Esophagus mucosa (tissue), 1 donor: ENCODE measurements at places on chromosomes 11 and 22.

- no peak for ATAC-seq
Observed at GRCh38 chr22:17336061-17336460, 33.2 kb upstream of the CECR2 start.

DNA sequence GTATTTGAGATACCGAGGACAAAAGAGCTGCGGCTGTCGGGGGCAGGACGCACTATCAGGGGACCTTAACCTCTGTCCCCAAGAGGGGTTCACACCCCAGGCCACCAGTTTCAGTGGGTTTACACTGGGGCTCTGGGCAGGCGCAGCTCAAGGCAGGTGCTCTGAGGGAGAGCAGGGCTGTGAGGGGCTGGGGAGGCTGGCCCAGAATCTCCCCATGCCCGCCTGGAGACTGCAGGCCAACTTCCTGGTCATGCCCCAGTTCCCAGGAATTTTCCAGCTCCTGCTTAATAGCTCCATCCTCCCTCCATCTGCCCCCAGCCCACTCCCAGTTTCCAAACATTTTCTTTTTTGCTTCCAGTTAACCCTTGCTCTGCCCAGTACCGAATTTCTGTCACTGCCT, 7.6 kb upstream of the PGA3 start:
- ATAC-seq: no peak

DNA sequence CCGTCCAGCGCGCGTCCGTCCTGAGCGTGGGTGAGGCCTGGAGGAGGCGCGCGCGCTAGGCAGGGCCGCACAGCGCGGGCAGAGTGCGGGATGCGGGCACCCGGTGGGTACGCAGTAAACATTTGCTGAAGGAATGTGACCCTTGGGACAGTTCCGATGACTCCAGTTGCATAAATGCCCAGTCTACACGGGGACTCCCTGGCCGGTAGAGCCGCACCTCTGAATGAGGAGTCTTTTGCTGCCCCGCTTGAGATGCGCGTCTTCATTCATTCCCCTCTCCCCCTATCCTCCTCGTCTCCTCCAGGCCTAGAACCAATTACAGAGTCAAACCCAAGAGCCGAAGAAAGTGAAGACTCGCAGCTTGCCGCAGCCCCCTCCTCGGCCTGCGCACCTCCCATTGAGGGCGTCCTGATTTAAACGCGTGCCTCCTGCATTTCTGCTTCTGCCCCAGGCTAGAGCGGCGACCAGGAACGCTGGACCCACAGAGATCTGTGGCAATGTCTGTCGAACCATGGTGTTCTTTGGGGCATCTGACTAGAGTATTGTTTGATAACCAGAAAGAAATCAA, 729 bp upstream of the CHKB start:
- ATAC-seq: peak; percentile 48

DNA sequence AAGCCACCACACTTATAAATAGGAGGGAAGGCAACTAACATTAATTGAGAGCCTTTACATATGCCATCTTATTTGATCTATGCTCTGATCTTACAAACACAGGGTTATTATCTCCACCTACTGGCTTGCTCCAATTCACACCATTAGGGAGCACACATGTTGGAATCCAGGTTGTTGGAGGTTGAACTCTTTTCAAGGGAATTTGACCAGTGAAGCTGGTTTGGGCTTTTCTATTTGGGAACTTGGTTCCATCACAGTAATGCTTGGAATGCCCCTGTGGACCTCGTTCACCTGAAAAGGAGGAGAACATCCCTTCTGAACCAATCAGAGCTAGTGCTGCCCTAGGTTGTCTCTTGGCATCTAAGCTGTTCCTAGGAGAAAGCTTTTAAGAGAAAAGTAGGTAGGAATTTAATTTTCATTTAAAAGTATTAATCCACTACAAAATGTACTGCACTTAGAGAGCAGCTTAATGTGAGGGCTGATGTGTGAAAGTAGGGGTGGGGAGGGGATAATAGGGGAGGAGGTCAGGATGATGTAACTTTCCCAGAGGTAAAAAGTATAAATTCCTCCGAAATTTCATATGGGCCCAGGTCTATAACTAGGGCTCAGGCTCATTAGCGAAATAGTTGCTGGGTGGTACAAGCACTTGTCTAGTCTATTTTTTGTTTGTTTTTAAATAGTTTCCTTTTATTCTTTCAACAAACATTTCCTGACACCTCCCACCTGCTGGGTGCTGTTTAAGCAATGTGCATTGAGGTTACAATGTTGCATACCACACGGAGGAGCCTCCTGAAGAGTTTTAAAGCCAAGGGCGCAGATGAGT, 7.6 kb upstream of the MICAL2 start:
- ATAC-seq: no peak

GRCh38 chr11:69982690-69983570, 95.2 kb upstream of the ANO1 start:
- no peak for ATAC-seq

DNA sequence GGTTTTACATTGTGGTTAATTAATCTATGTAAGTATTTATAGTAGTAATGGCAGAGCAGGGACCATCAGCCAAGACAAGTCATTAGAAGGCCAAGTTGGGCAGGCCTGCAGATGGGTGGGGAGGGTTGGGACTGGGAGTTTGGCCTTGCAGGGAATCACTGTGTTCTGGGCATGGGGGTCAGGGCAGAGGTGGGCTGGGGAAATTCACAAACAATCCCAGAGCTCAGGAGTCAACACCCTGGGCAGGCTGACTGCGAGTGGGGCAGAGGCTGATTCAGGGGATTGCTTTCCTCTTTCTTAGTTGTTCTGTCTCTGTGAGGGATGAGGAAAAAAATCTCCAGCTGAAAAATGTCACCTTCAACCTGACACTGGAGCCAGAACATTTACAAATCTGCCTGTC, 322.5 kb downstream of the NTM start:
- no peak for ATAC-seq

- ATAC-seq: no peak
Observed at GRCh38 chr22:29702931-29703501, 16.8 kb upstream of the CABP7 start.

- ATAC-seq: no peak
Observed at GRCh38 chr11:117673602-117674001, 123.4 kb downstream of the DSCAML1 start.

- ATAC-seq: no peak
Observed at GRCh38 chr11:2770096-2770751, 70.4 kb upstream of the KCNQ1OT1 start.

DNA sequence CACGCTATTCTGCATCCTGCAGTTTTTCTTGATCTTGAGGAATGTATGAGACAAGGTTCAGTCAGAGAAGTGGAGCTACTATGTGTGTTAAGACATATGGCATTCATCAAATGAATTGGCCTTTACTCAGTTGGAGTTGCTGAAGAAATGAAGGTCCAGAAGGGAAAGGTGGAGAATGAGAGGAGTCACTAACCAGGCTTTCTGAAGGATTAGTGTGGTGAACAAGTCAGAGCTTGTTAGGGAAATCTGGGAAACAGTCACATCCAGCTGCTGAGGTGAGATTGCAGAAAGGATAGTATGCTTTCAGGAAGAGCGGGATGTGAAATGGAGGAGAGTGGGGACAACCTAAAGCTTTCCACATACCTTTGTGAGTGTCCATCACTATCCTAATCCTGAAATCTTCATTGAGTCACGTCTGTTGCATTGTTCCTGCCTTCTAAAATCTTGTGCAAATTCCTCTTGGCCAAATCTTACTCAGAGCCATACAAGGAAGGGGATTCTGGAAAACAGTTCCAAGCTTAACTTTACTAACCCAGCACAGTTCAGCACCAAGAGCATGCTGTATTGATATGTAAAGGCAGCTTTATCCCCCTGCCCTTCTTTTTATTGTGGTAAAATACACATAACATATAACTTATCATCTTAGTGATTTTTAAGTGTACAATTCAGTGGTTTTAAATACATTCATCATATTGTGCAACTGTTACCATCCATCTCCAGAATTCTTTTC, 11.4 kb upstream of the PITPNB start:
- peak; percentile 86 for ATAC-seq

DNA sequence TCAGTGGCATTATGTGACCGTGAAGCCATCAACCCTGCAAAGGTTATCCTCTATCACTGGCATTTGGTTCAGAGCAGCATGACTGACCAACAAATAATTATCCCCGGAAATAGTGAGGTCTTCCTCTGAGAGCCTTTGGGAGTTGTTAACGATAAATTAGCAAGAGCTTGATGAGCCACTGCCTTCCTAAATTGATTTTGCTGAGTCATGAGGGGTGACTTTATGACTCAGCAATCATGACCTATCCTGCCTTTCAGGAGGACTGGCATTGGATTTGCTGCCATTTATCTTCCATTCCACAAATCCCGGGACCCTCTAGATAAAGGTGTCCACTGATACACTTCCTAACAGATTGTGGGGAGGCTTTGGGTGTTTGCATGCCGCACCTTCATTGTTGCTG, 80.8 kb upstream of the MTNR1B start:
- ATAC-seq: no peak

DNA sequence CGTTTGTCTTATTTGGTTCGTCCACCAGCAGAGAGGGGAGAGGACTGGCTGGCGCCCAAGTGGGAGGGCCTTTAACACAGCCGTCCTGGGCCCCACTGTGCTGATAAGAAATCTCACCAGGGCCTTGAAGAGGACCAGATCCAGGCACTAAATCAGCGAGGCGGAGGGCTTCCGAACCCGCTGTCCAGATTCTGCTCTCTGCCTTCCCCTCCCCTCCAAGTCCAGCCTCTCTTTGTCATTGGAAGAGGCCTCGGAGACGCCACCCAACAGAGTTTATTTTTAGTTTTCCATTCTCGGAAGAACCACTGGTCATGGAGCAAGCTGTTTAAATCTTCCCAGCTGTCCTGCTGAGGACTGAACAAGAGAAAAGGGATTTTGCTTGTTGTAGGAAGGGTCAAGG, 9.3 kb upstream of the FXYD6 start:
- no peak for ATAC-seq

GRCh38 chr11:113261709-113262475, 52.5 kb upstream of the TTC12 start:
- peak; percentile 43 for ATAC-seq

GRCh38 chr11:21564095-21564494, 628.8 kb upstream of the ANO5 start:
- no peak for ATAC-seq

- ATAC-seq: no peak
Observed at GRCh38 chr11:23010790-23011335, 150.6 kb upstream of the CCDC179 start.

- ATAC-seq: peak; percentile 75
Observed at GRCh38 chr22:37146051-37146385, 3.7 kb downstream of the IL2RB start.

GRCh38 chr11:63931876-63932275, 6.9 kb upstream of the NAA40 start:
- no peak for ATAC-seq

GRCh38 chr11:125662689-125663088, 18.0 kb downstream of the ACRV1 start:
- ATAC-seq: no peak

GRCh38 chr11:134734894-134735293, 322.9 kb upstream of the B3GAT1 start:
- no peak for ATAC-seq

GRCh38 chr22:35045451-35045850, 20.5 kb upstream of the ISX start:
- no peak for ATAC-seq

DNA sequence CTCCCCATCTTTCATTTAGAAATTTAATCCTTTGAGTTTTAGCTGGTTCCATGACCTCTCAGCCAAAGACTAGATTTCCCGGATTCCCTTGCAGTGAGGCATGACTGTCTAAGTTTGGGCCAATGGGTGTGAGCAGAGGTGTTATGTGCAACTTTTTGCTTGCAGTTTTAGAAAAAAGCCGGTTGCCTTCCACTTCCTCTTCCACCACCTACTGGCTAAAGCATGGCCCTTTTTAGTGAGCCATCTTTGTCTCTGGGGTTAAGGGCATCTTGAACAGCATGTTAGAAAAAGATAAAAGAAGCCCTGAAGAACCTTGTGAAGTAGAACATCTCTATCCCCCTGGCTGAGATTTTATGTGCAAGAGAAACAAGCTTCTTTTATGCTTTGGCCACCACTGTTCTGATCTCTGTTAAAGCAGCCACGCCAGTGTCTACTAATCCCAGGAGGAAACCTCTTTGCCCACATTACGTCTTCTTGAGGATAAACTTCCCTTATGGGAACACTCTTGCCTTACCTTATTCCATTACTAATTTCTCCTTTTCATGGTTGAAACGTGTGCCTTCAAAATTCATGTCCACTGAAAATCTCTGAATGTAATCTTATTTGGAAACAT, 279.9 kb downstream of the TENM4 start:
- peak; percentile 86 for ATAC-seq

GRCh38 chr11:120180551-120181232, 30.1 kb upstream of the OAF start:
- ATAC-seq: no peak

DNA sequence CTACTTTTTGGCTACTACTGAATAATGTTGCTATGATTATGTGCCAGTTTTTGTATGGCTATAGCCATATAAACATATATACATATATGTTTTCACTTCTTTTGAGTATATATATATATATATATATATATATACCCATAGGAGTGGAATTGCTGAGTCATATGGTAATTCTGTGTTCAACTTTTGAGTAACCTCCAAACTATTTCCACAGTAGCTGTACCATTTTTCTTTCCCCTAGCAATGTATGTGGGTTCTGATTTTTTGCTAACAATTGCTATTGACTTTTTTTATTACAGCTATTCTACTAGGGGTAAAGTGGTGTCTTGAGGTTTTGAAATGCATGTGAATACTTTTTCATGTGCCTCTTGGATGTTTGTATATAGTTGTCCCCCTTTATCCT, 30.4 kb downstream of the CBL start:
- ATAC-seq: no peak

DNA sequence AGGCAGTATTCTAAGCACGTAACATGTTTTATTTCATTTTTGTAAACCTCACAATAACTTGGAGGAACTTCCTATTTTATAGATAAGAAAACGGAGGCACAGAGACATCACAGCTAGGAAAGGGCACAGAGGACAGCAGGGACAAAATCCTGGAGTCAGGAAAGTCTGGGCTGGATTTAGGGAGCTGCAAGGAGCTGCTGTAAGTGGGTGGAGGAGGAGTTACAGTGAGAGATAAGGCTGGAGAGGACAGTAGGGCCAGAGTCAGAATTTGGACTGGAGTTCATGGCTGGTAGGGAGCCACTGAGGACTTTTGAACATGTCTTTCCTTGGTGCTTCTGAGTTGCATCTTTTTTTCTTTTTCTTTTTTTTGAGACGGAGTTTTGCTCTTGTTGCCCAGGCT, 32.2 kb upstream of the PTPRJ start:
- ATAC-seq: no peak

GRCh38 chr22:20455709-20456063, 18.1 kb upstream of the SCARF2 start:
- no peak for ATAC-seq

DNA sequence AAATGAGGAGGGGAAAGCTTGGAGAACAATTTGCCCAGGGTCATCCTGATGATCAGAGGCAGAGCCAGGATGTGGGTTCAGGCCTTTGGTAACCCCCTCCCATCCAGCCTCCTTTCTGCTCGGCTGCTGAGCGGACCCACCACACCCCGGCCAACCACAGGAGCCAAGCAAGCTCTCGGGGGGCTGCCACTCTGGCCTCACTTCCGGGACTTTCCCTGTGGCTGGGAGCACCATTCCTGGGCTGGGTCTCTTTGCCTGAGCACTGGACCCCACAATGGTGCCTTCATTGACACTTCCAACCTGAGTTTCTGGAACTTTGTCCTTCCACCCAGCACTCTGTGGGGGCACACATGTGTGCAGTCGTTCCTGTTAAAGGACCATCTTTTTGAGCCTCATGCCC, 9.8 kb downstream of the TOP3B start:
- ATAC-seq: no peak
